ENCODE measurements at places on chromosomes 4 and X.

DNA sequence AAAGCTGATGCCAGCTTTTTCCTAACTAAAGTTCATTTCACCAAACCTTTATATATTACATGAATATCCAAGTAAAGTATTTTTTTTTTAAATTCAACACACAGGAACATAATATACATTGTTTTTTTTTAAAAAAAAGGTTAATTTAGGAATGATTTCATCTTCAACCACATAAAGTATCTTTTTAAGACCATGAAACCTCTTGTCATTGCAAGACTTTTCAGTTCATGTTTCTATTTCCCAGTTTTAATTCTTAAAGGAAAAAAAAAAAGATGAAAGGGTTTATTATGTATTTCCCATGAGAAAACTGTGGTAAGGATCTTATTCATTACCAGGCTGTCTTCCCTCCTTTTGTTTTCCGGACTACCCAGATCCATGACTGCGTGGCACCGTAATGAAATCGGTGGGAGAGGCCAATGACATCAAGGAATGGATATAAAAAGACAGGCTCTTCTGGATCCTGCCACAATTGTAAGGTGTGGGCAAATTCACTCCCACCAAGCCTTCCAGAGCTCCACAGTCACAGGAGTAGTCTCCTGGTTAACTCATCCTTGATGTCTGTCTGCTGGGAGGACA lies 84.7 kb upstream of the CBR4 start:
- no peak for DNase-seq

DNA sequence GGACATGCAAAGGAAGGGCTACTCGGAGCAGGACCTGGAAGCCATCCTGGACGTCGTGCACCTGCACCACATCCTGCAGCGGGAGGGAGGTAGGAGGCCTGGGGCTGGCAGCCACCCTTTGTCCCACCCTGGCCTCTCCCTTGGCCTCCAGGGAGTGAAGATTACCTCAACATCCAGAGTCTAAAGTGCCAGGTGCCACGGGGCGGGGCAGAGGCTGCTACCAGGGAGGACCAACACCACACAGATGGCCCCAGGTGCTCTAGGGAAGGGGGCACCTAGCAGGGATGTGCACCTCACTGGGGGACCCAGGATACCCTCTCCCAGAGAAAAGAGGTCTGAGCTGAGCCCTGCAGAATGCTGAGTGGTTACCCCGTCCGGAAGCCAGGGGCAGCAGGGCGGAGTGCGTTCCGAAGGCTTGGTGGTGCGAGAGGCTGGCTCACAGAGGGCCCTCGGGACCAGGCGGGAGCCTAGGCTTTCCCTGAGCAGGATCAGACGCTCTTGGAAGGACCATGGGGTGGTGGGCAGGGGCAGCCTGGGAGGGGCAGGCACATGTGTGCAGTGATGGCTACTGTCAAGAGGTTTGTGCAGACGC lies 16.1 kb downstream of the ABCD1 start:
- DNase-seq = no peak

DNA sequence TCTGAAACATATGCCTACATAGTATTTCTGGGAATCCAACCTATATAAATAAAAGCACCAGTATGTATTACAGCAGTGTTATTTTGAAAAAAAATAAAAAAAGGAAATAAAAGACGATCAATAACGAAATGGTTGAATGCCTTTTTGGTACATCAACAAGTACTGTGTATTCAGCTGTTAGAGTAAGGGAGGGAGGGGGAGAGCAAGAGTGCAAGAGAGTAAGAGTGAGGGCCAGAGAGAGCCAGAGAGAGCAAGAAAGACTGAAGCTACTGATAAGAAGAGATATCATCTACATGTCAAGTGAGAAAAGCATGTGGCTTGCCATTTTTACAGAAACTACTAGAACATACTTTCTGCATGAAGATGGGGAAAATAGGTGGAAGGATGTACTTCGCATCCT lies 1.8 kb downstream of the SPIN4 start:
- DNase-seq = no peak

- DNase-seq = no peak
These were observed 12.6 kb upstream of the UGT2B15 start for GRCh38 chr4:68683034-68683433.

- no peak for DNase-seq
These were observed 226.7 kb upstream of the PRKX start for GRCh38 chrX:3940000-3940610.

DNA sequence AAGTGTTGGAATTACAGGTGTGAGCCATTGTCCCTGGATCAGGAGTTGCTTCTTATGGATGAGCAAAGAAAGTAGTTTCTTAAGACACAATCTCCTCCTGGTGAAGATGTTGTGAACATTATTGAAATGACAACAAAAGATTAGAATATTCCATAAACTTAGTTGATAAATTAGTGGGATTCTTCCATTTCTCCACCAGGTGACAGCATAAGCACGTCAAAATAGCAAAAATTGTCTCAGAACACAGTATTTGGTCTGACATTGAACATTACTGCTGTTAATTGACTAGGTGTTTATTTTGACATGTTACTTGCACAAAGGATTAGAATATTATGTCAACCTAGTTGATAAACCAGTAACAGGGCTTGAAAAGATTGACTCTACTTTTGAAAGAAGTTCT lies 21.6 kb downstream of the CLDN34 start:
- DNase-seq = no peak

- DNase-seq = no peak
These were observed 115.3 kb downstream of the DACH2 start for GRCh38 chrX:86263526-86263925.

DNA sequence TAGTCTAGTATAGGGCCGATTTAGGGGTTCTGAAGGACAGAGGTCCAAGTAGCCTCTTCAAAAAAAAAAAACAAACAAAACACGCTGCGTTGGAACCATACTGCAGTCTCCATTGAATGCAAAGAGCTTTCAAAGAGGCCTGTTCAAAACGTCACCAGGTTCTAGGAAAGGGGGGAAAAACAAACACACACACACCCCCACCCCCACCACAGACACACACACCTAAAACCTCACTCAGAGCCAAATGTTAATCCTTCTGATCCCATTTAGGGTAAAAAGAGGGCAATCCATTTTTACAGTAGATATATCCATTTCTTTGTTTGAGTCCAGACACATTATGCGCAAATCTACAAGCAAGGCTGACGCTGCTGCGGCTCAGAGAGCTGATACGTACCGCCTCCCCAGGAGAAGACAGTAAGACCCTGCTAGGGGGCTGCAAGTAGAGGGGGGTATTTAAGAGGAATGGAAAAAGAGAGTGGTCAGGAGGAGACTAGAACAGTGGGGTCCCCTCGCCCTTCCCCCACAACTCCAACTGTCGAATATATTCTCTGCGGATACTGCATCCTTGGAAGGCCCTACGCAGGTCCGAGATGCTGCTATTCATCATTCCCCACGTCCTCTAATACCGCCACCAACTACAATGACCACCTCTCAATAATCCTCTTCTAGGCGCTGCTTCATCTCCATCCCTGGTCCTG lies 1.3 kb downstream of the NKRF start:
- no peak for DNase-seq

DNA sequence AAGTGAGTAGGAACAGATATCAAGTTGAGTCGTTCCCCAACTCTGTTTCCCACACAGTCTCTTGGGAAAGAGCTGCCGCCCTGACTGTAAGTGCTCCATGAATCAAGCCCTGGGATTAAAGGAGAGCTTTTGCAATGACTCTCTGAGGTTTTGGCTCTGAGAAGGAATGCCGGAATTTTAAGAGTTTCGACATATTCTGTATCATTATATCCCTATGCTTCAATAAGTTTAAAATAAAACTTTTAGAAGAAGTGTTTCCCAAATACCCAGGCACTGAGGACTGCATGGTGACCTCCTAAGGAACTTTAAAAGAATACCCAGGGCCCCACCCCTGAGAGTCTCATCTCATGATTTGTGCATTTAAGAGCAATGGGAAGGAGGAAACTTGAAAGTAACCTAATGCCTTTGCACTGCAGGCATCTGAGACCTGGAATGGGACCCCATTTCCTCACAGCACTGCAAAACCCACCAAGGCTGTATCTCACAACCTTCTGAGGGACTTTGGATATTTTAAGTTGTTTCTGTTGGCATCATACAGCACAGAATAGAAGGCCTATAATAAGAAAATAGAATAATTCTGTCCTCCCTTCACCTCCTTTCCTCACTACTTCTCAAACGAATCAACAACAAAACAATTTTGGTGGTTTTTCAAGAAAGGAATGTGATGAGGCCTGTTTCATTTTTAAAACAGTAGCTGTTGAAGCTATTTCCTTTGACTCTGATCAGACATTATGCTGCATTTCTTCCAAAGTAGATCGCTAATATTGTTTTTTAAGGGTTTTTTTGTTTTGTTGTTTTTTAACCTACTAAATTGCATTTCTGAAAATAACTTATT lies 121.2 kb downstream of the GASK1B start:
- no peak for DNase-seq

Measured in activated naive CD4-positive, alpha-beta T cell treated with Interleukin-2 at 50 U/mL for 16 hours (primary cell).